Lower leg skin (tissue), 4 donors: ENCODE measurements at places on chromosomes 7 and 10.

DNA sequence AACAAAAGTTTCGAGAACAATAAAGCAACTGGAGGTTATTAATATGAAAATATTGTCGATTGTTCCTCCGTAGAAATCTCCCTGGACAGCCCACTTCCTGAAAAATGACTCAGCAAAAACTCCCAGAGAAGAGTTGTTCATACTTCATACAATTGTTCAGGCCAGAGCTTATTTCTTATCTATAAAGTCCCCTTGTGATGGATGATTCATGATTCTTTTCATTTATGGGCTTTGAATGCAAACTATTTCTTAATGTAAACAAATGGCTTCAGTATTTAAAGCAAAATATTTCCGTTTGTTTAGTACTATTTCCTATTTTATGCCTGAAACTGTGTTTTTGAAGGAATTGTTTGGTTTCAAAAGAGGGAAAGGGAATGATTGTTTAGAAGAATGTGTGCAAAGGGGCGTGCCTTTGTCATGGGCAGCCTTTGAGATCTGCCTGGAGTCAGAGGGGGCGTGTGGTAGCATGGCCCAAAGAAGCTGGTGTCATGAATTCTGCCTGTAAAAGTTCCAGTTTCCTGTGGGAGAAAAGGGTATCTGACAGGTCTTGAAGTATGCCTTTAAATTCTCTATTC, 26.2 kb upstream of the EXOC6 start:
- DNase-seq: no peak

DNA sequence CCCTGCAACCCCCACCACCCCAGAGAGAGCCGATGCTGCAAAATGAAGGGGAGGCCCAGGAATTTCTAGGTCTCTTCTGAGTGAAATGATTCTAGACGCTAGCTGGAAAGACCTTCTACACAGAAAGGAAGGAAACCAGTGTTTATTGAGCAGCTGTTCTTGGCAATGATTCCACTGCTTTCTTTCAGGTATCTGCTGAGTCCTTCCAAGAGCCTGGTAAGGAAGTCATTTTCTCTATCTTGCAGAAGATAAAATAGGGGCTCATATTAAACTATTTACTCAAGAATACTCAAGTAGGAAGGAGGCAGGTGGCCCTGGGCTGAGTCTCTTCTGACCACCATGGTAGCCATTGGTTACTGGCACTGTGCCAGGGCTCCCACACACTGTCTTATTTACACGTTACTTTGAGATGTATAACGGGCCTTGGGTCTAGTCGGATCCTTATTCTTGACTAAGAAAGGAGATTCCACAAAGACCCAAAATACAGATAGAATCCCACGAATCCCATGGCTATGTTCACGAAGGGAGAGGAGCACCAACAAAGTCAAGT, 112.1 kb downstream of the GALNT11 start:
- no peak for DNase-seq

DNA sequence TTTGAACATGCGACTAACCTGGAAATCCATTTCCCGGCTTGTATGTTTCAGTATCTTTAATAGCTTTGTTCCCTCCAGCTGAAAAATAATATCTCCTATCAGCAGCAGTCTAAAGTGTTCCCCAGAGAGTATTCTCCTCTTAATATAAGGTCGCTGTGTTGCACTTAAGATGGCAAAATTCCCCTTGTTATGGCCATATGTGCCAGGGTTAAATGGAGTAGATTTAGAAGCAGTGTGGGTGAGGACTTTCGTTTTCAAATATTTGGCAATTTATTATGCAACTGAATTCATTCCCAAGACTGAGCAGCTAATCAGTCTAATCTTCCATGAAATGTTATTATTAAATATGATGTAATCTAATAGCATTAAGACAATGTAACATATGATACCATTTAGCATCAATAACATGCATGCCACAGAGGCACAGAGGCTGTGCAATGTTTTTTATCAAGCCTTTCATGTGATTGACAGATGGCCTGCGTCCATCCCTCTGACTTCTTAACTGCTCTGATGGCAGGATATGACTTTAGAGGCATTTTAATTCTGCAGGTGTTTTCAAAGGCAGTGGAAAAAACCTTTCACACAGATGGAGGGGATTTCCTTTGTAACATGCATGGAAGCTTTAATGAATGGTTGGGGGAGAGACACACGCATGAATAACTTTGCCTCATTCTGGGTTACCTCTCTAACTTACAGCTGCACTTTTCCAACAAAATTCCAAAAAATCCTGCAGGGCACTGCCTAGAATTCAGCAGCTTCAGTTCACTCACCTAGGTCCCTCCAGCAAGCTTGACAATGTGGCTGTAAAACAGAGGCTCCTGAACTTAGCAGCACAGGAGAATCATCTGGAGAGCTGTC, 55.1 kb upstream of the ZPBP start:
- DNase-seq: no peak

DNA sequence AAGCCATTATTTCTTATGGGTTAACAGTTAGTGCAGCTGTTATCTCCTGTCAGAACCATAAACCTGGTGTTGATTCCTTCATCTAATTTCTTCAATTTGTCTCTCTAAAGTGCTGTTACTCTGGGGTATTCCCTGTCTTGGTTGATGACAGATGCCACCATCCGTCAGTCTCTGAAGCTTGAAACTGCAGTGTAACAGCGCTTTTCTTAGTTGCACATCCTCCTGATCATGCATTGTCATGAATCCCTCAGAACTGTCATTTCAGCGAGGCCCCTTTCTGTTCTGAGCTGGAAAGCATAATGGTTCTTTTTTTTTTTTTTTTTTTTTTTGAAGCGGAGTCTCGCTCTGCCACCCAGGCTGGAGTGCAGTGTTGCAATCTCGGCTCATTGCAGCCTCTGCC, 193.9 kb downstream of the SDK1 start:
- DNase-seq: no peak

GRCh38 chr7:21149809-21150208, 278.1 kb upstream of the SP4 start:
- DNase-seq: no peak

- no peak for DNase-seq
Measured at GRCh38 chr10:102859911-102860310, 5.9 kb downstream of the BORCS7 start.

GRCh38 chr7:157690833-157691585, 354.2 kb downstream of the DNAJB6 start:
- peak; percentile 59 for DNase-seq

- DNase-seq: no peak
Measured at GRCh38 chr7:20835111-20835750, 48.5 kb upstream of the SP8 start.

DNA sequence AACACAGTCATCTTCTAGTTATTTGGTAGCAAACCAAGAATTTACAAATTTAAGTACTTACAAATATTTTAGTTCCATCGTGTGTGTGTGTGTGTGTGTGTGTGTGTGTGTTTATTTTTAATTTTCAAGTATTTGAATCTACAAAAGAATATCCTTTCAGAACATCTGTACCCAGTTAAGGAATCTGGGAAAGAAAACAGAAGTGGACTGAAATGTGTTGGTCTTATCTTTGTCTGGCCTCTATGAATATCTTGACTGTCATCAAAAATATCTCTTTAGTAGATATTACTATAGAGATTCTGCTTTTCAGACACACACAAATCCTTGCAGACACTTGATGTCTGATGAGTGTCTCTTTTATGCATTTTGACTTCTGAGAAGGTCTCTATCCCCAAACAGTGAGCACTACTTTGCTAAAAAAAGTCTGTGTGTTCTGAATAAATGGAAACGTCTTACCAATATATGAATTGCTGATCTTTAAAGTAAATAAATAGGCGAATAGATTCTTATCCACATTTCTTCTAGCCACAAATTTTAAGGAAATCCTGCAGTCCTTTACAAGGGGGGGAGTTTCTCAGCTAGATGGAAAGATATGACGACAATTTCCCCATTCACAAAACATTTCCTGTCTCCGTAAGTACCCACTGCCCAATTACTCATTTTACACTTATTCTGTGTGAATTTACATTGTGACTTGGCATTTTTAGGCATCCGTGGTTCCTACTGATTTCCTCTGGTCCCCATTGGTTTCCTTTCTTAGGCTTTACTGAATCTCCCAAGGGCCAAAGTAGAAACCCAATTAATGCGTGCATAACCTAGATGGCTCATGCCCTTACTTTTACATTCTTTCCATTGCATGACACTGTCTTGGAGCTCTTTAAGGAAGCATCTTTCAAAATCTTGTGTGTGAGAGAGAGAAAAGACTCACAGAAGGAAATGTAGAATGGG, 36.0 kb downstream of the NRCAM start:
- DNase-seq: no peak

DNA sequence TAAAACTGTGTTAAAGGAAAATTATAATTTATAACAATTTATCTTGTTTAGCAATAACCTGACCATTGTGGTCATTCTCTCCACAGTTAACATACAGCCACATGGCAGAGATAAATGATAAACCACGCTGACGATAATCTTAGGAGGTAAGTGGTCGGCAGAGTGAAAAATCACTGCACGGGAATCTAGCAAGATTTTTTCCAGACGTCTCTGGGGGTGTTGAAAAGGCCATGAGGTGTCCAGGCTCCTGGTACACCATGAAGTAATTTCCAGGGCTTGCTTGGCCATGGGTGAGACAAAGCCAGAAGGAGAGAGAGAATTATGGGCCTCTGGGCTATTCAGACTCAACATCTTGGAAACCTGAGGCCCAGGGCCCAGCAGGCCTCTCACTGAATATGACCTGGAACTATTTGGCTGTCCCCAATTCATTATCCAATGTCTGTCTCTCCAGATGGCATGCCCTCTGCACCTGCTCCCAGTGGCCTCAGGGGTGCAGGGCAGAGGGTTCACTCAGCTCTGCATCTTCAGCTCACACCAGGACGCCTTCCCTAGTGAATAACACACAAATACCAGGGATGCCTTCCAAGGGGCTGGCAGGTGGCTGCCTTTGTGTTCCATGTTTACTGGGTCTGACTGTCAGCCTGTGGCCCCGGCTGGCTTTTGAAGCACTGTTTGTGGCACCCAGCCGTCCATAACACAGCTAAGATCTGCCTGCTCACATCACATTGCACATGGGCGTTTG, 590.4 kb upstream of the PFKP start:
- no peak for DNase-seq

DNA sequence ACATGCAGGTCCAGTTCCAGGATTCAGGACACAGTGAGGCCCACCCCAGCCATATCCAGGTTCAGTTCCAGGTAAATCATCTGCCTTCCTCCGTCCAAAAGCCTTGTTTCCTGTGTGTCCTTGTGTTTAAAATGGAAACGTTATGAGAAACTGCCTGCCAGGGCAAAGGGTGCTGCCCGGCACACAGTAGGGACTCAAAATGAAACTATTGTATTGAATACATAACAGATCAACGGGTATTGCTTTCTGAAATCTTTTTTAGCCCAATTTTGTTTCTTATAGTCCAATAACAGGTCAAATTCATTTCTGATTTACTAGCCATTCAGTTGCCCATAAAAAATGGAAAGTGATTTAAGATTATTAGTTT, 115.5 kb downstream of the EGFR start:
- no peak for DNase-seq

DNA sequence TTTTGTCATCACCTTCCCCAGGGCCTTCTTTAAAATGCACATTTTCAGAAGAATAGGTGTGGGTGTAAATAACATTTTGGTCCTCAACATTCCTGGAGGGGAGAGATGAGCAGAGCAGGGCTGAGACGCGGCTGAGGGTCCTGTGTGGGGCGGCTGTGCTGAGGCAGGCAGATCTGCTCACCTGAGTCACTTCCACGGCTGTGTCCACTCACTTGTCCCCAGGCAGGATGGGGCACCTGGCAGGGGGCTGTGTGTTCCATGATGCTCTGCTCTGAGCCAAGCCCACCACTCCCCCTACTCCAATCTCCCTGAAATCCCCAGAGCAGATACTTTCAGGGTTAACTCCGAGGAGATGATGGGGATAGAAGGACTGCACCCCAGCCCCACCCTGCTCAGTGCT, 93.8 kb downstream of the GLRX3 start:
- peak; percentile 42 for DNase-seq

GRCh38 chr7:37318541-37318940, 130.1 kb downstream of the ELMO1 start:
- DNase-seq: no peak
